ENCODE measurements at places on chromosomes 7 and 10. TPM values are rescaled to one million over a fixed set of nuclear protein-coding genes. Genes with fewer than 3 reads are reported as not detected.

TSC22D4 gene
- 27.0 TPM for polyA plus RNA-seq

KAZALD1 gene
- 3.1 TPM for polyA plus RNA-seq

LRWD1 gene
- polyA plus RNA-seq: 15.1 TPM

SLC13A1 gene
- polyA plus RNA-seq: 0.02 TPM

EIF4H gene
- polyA plus RNA-seq: 193 TPM

ABCB4 gene
- 0.27 TPM for polyA plus RNA-seq

C10orf67 gene
- polyA plus RNA-seq: not detected

GIMAP5 gene
- polyA plus RNA-seq: 42.8 TPM

Measured in adipose tissue (tissue), 3 donors.